ENCODE measurements at places on chromosomes 3 and 15.

GRCh38 chr3:120218981-120219380, 66.0 kb downstream of the GPR156 start:
- H3K36me3 ChIP-seq = no peaks in the 10 kb centered on the region
- no peaks in the 10 kb centered on the region for H3K27me3 ChIP-seq
- H3K4me3 ChIP-seq = no peak overlapping the region
- no peak overlapping the region for H3K27ac ChIP-seq
- DNase-seq = no peak

DNA sequence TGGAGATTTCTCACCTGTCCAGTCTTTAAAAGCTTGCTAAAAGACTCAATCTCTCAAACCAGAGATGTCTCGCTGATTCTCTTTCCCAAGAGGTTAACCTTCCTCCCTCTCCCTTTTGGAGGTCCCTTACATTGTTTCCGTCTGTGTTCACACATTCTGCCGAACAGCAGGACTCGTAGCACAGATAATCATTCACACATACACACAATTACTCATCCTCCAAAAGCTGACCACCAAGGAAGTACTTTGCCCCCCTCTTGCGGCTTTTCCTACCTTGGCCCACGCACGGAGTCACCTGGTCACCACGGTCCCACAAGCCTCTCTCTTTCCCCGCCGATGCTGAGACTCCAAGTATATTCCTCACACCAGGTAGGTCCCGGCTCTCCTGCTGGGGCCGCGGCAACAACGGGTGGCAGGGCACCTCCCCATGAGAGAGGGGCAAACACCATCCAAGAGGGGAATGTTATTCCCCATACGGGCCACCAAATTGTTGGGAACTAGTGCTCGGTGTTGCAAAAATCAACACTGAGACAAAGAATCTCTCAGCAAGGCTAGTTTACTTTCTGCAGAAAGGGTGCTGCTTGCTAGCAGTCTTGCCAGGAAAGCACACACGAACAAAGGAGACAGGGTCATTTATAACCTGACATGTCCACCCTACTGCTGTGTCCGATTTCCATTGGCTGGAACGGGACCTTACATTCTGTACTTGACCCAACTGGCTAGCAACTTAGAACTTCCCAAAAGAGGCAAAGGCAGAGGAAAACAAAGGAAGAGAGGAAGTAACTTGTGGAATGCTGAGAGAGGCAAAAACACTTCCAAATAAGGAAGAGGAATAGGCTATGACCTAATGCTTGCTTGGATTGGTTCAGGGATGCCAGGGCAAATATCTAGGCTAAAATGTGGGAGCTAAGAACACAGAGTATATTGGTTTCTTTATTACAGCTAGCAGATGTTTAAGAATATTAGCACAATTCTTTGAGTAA, 102.1 kb upstream of the NECTIN3 start:
- H3K27ac ChIP-seq = no peak overlapping the region
- H3K27me3 ChIP-seq = peaks cover 5% of the 10 kb centered on the region
- no peak overlapping the region for H3K4me3 ChIP-seq
- no peak for DNase-seq
- H3K36me3 ChIP-seq = no peaks in the 10 kb centered on the region

GRCh38 chr15:34802803-34803750, 7.7 kb upstream of the ACTC1 start:
- DNase-seq = no peak
- peaks cover 59% of the 10 kb centered on the region for H3K27me3 ChIP-seq
- peaks cover 9% of the 10 kb centered on the region for H3K4me1 ChIP-seq
- H3K27ac ChIP-seq = no peak overlapping the region
- H3K36me3 ChIP-seq = no peaks in the 10 kb centered on the region

GRCh38 chr3:171072432-171072831, 45.9 kb upstream of the SLC2A2 start:
- H3K36me3 ChIP-seq = peaks cover 80% of the 10 kb centered on the region
- DNase-seq = no peak
- H3K27ac ChIP-seq = no peak overlapping the region

- no peak overlapping the region for H3K27ac ChIP-seq
- no peaks in the 10 kb centered on the region for H3K4me1 ChIP-seq
- no peak overlapping the region for H3K4me3 ChIP-seq
- H3K36me3 ChIP-seq = no peaks in the 10 kb centered on the region
These were observed 121.5 kb downstream of the PTPRG start for GRCh38 chr3:61682671-61683548.

All from activated T-cell treated with anti-CD3 and anti-CD28 coated beads, Interleukin-2, amount 50 U/mL, for 24 hours (primary cell).